ENCODE measurements at places on chromosomes 6 and 20. TPM values are rescaled to one million over a fixed set of nuclear protein-coding genes. Genes with fewer than 3 reads are reported as not detected.

DNA sequence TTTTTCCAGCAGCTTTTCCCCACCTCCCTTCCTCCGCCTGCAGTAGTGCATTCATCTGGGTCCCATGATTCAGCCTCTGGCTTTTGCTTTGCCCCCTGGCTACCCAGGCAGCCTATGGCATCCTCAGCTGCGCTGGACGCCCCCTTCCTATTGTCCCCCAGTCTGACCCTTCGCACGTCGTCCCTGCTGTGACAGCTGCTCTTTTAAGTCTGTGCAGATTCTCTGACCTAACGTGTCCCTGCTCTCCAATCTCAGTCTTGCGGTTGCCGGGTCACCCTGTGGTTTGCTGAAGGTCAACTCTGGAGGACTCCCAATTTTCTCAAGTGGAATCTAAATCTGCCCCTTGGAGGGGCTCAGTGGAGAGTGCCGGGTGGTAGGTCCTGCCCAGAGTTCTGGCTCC is 294.3 kb downstream of the CDC5L start:
- DNase-seq, result no peak

DNA sequence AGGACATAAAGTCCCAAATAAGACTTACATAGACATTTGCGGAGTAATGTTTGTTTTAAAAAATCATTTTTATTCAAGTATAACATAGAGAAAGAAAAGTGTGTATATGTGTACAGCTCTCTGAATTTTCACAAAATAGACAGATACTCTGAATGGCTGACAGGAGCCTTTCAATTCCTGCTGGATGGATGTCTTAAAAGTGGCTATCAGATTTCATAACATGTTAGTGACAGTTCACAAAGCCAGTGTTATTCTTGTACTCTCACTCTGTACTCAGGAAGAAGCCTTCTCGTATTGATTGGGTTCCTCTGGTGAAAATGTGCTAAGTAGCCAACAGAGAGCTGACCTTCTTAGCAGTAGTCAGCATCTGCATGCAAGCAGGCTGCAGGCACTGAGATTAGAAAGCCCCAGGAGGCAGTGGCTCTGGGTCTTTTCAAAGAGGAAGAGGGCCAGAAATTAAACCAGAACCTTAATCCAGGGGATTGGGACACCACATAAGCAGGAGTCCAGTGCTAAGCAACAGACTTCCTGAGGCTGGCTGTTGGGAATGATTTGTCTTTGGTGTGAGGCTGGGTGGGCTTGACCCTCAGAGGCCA is 19.7 kb downstream of the SLC17A4 start:
- DNase-seq, result no peak

DNA sequence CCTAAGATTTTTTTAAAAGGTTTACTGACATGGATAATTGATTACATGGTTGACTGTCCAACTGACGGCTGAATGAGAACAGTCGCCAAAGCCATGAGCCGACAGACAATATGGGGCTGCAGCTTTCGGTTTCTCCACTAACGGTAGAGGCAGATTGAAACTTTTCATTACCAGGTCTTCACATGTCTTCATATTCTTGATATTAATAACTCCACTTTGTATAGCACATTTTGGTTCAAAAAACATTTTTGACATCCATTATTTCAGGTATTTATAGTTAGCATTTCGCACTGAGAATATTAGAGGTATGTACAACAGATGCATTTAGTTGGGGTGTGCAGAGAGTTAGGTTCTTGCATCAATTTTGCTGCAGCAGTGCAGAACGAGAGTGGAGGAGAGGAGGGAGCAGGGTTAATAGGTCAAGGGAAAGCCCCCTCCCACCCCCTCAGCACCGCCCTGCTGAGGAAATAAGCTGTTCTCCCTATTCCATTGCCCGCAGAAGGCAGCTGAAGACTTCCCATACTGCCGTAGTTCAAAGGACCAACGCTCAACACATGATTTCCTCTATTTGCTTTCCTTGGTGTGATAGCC is 73.6 kb upstream of the ADTRP start:
- no peak for DNase-seq

- DNase-seq, result no peak
These were observed 210.1 kb upstream of the FUT9 start for GRCh38 chr6:95805699-95806098.

GRCh38 chr20:14865169-14865568 is 527.8 kb upstream of the FLRT3 start:
- DNase-seq, result no peak

- DNase-seq, result no peak
These were observed 2.1 kb downstream of the UBE2J1 start for GRCh38 chr6:89350281-89350966.

DNA sequence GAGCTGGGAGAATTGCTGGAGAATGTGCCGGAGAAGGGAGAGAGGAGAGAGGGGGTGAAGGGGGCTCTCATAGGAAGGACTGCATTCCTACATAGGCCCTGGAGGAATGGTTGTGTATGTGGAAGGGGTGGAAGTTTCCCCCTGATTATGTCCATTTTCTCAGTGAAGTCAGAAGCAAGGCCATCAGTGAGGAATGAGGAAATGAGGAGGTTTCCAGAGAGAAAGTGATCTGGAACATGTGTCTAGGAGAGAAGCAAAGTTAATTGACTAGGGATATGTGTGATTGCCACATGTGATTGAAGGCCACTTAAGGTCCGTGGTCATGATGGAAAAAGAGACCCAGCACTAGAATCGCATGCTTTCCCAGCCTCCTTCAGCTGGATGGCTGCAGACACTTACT is 42.3 kb downstream of the TBPL1 start:
- no peak for DNase-seq

DNA sequence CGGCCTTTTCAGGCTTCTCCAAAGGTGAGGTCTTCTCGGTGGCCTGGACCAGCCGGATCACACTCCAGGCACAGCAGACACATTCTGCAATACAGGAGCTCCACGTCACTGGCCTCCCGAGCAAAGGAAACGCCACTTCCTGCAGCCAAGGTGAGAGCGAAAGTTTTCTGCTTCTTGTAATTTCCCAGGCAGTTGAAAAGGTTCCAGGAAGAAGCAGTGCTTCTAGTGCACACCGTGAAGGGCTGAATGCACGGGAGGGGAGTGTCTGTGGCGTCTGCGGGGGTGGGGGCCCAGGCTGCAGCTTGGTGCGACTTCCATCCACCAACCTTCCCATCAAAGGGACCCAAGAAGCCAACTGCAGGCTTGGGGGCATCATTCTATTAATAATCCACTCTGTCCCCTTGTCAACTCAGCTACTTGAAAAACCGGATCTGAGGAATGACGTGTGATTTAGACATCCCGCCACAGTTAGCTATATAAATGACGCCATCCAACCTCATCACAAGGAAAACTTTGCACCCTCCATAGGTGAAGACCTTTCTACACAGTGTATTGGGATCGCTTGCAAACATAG is 61.1 kb downstream of the NFATC2 start:
- DNase-seq, result peak; percentile 48

- peak; percentile 41 for DNase-seq
These were observed 97.5 kb downstream of the CDH26 start for GRCh38 chr20:60055740-60056139.

GRCh38 chr6:18509871-18510643 is 122.9 kb downstream of the RNF144B start:
- no peak for DNase-seq

Gene SLC32A1
- total RNA-seq, result not detected

Gene MCCD1
- total RNA-seq, result not detected

All from activated T-helper 1 cell treated with anti-CD3 and anti-CD28 coated beads, Interleukin-12 subunit alpha, Interleukin-12 subunit beta, Interleukin-2, Interleukin-4 antibody, amounts not matched to agents 30 ng/mL and 10 ng/mL and 1 ng/mL, durations not matched to agents 14 hours and 24 hours and 36 hours (primary cell).